ENCODE measurements at places on chromosomes 7 and 10.

GRCh38 chr10:109737626-109738025 is 185.7 kb downstream of the XPNPEP1 start:
- no peak for DNase-seq

- no peak for DNase-seq
These were observed 150.2 kb downstream of the NSUN6 start for GRCh38 chr10:18501198-18501597.

DNA sequence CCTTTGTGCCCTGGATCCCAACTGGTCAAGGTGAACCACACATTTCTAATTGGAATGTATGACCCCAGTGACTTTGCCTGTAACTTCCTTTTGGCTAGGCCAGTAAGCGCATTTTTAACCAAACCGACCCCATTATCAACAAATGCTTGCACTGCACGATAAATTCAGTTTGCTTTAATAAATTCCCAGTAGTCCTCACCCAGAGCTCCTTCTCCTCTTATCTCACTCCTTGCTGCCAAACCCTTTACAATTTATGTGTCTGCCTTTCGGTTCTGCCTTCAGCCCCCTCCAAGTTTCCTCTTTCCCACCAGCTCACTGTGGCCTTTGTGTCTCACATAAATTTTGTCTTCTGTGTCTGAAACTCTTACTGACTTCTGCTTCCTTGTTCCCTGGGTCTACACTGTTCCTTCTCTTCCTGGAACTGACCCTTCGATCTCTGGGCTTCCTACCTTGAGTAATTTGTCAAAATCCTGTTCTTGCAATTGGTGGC is 59.0 kb downstream of the TBXAS1 start:
- peak; percentile 52 for DNase-seq

- no peak for DNase-seq
These were observed 117.0 kb downstream of the CHCHD3 start for GRCh38 chr7:132964876-132965275.

GRCh38 chr10:125083576-125083920 is 76.8 kb downstream of the CTBP2 start:
- DNase-seq, result no peak

DNA sequence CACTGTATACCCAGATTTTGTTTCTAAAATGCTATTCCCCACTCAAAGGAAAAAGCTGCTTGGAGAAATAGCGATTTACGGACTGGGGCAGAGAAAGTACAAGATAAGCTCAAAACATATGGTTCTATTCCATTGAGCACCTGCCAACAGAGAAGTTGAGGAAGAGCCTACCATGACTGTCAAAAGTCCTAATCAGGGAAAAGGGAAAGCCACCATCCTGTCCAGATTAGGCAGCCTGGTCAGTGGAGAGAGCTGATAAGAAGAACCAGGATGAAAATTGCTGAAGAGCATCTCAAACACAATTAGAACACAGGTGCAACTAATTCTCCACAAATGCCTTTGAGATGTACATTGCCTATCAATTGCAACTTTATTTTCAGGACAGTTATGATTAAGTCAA is 104.1 kb downstream of the MYOF start:
- DNase-seq, result no peak

DNA sequence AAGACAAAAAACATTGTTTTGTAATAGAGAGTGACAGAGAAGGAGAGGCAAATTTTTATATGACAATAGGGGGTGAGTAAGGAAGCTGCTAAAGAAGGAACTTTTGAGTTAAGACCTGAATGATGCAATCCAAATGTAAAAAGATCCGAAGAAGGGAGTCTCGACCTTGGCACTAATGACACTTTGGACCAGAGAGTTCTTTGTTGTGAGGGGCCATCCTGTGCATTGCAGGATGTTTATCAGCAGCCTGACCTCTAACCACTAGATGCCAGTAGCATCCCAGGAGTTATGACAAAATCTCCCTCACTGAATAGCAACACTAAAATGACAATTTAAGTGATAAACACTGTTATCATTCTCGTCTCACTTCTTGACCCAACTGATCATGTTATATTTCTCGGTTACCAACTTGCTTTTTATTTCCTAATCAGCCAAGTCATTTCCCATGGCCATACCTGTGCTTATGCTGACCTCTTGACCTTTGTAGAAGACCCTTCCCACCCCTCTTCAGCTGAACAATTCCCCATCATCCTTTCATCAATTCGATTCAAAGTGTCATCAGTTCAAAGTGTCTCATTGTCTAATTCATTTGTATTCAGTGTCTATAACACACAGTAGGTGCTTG is 30.0 kb downstream of the DGKI start:
- DNase-seq, result peak; percentile 8

DNA sequence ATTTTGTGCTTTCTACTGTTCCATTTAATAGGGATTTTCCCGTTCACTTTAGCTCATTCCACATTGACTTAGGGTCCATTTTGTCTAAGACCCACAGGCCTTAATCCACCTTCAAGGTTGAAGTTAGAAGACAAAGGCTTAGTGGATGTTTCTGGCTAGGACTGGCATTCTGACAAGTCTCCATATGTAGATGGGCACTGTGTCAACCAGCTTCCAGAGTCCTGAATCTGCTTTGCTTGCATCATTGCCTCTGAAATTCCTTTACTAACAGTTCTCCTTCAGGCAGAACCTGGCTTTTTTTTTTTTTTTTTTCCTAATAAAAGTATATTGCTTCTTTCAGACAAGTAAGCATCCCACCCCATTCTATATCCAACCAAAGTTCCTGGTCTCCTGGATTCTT is 69.6 kb upstream of the PDCD4 start:
- DNase-seq, result no peak

- no peak for DNase-seq
These were observed 619 bp upstream of the LMTK2 start for GRCh38 chr7:98105942-98106544.

DNA sequence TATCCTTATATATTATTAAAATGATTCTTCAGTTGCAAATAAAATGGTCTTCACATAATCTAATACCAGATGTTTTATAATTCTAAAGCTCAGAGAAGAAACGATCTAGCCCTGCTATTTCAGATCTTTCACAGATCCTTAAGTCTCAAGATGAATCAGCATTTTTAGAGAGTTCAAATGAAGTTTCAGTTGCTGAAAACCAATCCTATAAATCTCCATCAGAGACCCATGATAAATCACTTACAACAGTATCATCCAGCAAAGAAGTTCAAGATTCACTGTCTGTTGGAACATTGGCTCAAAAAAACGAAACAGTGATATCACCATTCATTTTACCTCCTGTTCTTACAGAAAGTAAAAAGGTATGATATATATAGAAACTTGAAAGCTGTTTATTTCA is 137.0 kb downstream of the CCDC7 start:
- DNase-seq, result peak; percentile 5

DNA sequence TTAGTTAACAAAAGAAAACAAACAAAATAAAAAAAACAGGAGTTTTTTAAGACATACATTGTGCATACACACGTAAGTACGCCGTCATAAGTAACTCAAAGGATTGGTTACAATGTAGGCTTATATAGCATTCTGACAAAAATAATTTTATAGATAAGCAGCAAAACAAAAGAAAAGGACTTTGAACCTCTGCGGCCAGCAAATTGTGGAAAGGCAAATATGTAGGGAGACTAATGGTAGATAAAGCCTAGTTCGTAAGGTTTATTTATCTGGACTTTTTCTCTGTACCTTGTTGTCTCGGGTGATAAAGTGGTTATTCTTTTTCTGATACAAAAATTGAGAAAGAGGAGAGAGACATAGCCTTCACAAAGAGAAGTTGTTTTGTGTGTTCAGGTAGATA is 891.9 kb downstream of the CNTNAP2 start:
- DNase-seq, result no peak

GRCh38 chr7:131003634-131004033 is 269.6 kb upstream of the KLF14 start:
- DNase-seq, result no peak

GRCh38 chr10:43068136-43068395 is 8.8 kb upstream of the RET start:
- DNase-seq, result no peak

DNA sequence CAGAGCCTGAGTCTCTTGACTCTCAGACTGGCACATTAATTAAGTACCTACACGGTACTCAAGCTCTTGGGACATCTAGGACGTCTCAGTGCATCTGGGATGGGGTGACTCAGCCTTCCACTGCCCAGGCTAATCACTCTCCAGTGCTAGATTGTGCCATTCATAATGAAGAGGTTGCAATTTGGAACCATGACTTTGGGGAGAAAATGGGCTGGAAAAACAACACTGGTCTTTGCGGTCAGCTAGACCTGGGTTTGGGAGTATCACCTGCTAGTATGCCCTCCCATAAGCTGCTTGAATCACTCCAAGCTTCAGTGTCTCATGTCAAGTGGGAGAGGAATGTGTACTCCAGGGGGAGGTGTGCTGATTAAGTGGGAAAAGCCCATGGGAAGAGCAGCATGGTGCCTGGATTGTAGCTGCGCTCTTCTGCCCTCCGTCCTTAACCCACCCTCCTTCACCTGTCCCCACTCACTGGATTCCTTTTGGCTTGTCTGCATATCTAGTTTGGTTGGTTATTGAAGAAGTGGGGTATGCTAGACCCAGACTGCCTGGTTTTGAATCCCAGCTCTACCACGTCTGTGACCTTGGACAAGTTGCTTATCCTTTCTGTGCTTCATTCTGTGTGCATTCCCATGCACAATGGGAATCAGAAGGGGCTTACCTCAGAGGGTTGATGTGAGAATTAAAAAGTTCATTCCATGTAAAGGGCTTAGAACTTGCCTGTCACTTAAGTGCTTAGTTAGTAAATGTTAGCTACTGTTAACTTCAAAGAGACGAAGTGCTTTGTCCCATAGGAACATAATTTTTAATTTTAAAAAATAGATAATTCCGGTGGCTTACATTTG is 3.8 kb downstream of the NFE2L3 start:
- peak; percentile 42 for DNase-seq

GRCh38 chr10:125087191-125087896 is 73.0 kb downstream of the CTBP2 start:
- no peak for DNase-seq

GRCh38 chr7:107151538-107151937 is 17.3 kb upstream of the HBP1 start:
- no peak for DNase-seq
